A549 treated with dexamethasone at 1 μM for 4 hours (cell line): ENCODE measurements at places on chromosomes 6 and 20. TPM values are rescaled to one million over a fixed set of nuclear protein-coding genes. Genes with fewer than 3 reads are reported as not detected.

ROS1 gene
- total RNA-seq = 0.21 to 0.51 TPM (median 0.24 TPM) in 5 replicates

SLPI gene
- total RNA-seq = 7.6 to 12.8 TPM (median 11.3 TPM) in 5 replicates

EDN1 gene
- total RNA-seq = 33.5 to 42.8 TPM (median 40.0 TPM) in 5 replicates

EPB41L2 gene
- total RNA-seq = 37.7 to 42.4 TPM (median 39.4 TPM) in 5 replicates

PFDN6 gene
- total RNA-seq = 100 to 141 TPM (median 110 TPM) in 5 replicates

DEK gene
- total RNA-seq = 77.4 to 95.0 TPM (median 92.2 TPM) in 5 replicates
